AG04450 (cell line): ENCODE measurements at places on chromosomes 3 and 15.
A peak's percentile ranks its signal among the peaks of the same experiment; 100 is the strongest.

DNA sequence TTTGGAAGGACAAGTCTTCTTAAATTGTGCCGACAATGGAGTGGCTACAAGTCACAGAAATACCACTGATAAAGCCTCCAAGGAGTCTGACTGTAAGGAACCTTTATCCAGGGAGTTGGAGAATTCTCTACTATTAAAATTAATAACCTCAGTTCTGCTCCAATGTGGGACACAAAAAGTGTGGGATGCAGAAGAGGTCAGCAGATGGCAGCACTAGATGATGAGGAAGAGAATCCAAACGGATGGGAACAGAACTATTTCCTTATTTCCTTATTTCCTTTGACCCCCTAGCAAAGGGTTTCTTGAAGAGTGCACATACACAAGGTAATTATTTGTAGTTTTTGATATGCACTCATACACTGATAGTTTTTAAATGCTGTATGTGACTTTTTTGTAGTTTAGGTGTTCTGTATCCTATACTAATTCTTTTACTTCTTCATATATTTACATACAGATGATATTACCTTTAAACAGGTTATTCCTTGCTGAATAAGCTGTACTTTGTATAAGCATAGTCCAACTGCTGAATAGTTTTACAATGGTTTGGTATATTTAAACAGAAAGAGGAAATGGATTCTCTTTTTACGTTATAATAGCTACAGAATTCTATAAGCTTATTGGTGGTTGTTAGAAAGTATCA is 25.6 kb upstream of the NLGN1 start:
- DNase-seq = no peak

DNA sequence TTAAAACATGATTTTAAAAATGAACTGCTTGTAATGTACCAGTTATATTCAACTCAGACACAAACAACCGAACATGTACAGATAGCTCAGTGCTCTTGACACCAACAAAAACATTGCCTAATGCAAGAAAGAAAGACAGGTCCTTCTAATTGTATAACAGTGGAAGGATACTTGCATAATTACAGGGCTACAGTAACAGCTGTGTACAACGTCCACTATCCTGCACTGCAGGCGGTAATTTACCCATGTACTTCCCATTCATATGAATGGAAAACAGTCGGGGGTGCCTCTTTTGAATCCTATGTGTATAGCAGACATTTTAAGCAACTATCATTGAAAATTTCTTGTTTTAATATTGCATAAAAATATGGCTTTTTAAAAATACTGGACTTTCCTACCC is 41.1 kb upstream of the PLSCR5 start:
- no peak for DNase-seq

GRCh38 chr3:40704224-40704623 is 179.5 kb downstream of the ZNF621 start:
- no peak for DNase-seq

- DNase-seq = no peak
Measured at GRCh38 chr15:99477791-99478471, 87.9 kb upstream of the MEF2A start.

DNA sequence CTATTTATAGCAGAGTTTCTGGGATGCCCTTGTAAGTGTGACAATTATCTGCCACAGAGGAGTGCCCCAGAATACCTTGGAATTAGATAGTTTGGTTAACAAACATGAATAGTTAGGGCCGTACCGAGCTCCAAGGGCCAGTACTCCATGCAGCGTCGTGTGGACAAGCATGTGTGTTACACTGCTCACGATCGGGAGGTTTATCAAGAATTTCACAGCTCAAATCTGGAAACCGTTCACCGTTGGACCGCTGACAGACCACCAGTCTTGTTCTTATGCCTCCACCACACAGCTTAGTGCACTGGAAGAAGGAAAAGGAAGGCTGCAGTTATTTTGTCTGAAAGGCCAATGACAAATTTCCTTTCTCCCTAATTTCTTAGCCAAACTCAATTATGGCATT is 93.7 kb downstream of the ADAMTS9 start:
- DNase-seq = no peak

DNA sequence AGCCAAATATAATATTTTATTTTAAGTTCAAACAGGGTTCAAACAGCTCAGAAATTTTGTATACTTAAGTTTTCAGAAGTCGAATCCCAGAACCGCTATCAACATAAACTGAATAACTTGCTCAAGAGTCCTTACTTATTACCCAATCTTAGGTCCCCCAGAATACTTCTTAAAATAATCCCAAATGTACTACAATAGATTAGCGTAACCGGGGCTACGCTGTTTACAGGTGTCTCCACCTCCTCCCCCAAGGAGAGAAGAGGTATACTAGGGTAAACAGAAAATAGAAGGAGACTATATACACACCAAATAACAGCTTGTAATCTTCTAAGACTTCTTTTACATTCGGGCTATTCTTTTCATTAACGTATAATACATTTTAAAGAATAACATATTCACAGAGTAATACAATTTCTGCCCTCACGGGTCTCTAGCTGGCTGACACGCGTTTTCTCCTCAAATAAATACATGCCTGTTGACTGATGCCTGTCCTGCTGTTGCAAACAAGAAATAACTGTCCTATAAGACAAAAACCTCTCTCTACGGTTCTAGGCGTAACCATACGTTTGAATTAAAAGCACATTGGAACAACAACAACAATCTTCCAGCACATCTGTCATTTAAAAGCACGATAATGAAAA is 1.3 kb downstream of the DENND4A start:
- DNase-seq = no peak

DNA sequence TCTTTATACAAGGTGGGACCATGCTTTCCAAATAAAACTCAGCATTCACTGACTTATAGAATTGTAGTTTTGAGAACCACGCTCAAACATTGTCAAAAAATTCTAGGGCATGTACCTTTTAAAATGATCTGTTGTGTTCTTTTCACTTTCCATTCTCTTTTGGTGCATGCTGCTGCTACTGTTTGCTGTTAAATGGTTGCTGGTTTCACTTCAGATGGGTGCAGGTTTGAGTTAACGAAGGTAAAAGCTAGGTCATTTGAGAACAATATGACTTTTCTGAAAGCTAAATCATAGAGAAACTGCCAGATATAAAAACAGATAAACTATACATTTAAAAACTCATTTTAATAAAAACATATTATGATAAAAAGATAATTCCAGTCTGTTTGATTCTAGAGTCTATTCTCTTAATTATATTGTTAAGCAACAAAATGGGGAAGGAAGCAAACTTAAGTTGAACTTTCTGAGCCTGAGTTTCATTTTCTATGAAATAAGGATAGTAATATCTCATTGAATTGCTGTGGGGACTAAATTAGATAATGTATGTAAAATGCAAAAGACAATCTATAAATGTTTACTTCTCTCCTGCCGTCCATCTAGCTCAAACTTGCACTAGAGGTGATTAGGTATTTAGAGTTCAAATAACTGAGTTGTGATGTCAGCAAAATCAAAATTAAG is 82.4 kb downstream of the OXSM start:
- no peak for DNase-seq

DNA sequence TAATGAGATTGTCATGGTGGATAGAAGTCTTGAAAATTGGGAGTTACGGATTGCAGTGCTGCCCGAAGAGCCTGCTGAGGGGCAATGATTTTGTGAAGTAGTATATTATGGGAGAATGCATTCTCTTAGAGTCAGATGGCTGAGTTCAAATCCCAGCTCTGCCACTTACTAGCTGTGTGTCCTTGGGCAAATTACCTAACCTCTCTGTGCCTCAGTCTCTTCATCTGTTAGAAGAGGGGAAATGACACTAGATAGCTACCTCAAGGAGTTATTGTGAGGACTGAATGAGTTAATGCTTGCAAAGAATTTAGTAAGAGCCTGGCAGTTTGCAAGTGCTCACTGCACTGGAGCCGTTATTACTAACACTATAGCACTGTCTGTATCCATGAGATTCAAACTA is 15.4 kb downstream of the FGD5 start:
- no peak for DNase-seq

DNA sequence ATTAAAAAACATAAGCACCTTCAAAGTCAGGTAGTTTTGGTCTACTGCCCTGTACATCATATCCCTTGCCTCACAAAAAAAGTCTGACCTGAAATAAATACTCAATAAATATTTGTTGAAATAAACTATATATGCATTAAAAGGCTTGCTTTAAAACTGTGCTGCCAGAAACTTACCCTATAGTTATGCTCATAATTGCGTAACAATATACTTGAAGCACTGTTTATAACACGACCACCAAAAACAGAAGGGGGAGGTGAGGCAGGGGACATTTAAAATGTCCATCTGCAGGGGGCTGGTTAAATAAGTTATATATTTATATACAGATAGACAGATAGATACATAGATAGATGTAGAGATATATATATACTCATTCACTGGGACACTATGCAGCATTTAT is 549.5 kb downstream of the MAGI1 start:
- no peak for DNase-seq

- no peak for DNase-seq
Measured at GRCh38 chr3:160676547-160677303, at the start of gene ARL14. TSS of gene ARL14 (plus strand) at chr3:160677160. CDS start at chr3:160677347, 187 bp downstream.

GRCh38 chr3:49173792-49174170 is 2.4 kb downstream of the KLHDC8B start:
- DNase-seq = no peak

GRCh38 chr15:37004373-37004869 is 95.9 kb downstream of the MEIS2 start:
- no peak for DNase-seq

DNA sequence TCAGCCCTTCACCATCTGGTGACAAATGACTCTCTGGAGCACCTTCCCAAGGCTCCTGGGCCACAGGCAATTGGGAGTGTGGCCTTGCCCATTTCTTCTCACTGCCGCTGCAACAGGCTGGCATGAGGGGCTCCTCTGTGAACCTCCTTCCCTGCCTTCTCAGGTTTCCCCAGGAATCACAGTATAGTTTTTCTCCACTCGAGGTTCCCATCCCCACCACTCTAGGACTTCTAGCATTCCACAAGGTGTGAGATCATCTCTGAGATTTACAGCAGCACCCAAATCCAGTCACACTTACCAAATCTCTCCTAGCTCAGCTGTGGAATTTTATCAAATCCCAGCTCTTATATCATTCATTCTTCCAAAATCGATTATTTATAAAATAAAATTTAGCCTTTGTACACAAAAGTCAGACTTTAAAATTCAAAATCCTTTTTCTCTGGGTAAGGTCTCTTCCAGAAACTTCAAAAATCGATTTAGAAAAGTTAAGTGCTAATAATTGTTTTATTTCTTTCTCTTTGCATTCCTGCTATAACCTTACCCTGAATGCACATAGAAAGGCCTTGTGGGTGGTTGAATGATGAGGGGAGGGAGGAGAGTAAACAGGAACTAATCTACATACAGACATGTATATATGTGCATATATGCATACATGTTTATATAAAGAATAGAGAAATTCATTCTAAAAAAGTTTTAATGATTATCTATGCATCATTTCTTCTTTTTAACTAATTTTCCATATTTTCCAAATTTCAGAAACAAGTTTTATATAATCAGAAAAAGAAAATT is 18.9 kb upstream of the ATP13A4 start:
- no peak for DNase-seq

DNA sequence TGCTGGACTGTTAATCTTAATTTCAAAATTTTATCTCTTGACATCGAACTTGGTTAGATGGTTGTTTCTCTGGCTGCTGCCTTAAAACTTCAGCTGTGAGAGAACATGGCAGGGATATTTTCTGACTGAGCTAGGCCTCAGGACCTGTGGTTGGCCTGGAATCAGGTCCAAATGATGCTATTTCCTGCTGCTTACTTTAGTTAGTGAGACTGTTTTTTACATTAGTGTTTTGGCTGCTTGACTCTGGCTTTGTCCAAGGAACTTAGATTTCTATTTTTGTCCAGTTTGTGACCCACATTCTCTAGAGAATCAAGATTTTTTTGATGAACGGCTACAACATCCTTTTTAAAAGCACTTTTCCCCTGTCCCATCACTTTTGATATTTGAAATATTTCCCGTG is 497.9 kb upstream of the SGO1 start:
- DNase-seq = no peak

GRCh38 chr3:102034639-102035451 is 185.5 kb downstream of the NFKBIZ start:
- no peak for DNase-seq

- DNase-seq = no peak
Measured at GRCh38 chr3:158233791-158234190, 123.9 kb downstream of the RSRC1 start.

DNA sequence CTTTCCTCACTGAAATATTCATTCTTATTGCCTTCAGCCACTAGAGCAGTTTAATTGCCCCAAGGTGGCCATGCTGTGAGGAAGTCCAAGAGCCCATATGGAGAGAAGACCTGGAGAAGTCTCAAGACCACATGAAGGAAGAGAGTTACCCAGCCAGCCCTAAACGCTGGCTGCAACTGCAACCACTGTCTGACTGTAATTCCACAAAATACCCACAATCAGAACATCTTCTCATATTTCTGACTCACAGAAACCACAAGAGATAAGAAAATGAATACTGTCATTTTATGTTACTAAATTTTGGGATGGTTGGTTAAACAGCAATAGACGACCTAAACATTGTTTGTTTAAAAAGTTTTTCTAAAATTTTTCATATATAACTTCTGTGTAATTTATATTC is 14.7 kb upstream of the SST start:
- no peak for DNase-seq

- DNase-seq = peak; percentile 20
Measured at GRCh38 chr3:74267588-74268184, 346.8 kb downstream of the CNTN3 start.

- DNase-seq = no peak
Measured at GRCh38 chr15:86446253-86446640, 366.6 kb downstream of the AGBL1 start.

DNA sequence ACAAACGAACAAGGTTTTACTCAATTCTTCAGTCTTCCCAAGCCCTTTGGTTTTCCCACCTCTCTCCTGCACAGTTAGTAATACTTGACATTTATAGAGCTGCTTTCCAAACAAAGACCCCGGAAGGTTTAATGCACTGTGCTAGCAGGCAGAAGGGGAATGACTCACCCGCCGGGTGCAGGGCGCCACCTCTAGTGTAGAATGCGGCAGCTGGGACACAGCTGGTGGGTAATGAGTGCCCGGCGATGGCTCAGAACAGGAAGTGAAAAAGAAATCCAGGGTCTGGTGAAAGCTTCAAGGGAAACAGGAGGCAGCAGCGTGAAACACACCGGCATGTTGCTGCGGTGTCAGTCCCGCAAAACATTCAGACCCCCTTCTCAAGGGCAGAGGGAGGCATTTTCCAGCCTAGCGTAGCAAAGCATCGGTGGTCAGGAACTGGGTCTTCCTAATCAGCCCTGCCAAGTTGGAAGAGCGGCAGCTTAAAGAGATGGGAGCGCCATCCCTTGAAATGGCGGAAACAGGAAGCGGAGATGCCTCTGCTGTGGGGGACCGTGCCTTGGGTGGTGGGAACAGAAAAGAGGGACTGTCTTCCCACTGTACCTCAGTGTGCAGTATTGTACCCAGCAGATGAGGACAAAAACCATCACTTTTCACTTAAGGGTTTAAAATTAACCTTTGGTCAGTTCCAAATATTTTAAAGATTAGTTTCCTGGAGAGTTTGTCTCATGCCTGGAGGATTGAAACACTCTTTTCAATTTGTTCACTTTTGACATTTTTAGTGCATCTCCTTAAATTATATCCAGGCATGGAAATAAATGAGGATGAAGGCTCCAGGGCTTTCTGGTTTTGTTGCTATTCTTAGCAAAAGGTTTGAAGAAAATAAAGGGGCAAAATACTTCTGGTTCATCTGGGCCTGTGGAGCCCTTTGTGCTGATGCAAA is 160.7 kb upstream of the MCTP2 start:
- no peak for DNase-seq
